ENCODE measurements at places on chromosomes 5 and 9. TPM values are rescaled to one million over a fixed set of nuclear protein-coding genes. Genes with fewer than 3 reads are reported as not detected.

FAM169A gene
- 2.0 TPM for total RNA-seq

PCDHAC2 gene
- 2.8 TPM for total RNA-seq

DBH gene
- not detected for total RNA-seq

CDKN2A gene
- total RNA-seq, result not detected

POLR3G gene
- 2.3 TPM for total RNA-seq

RNF183 gene
- total RNA-seq, result 0.23 TPM

COL23A1 gene
- 1.2 TPM for total RNA-seq

PROB1 gene
- not detected for total RNA-seq

PCDHB2 gene
- not detected for total RNA-seq

C9orf152 gene
- not detected for total RNA-seq

CCL21 gene
- total RNA-seq, result not detected

C5orf46 gene
- total RNA-seq, result not detected

HK3 gene
- total RNA-seq, result not detected

USP20 gene
- total RNA-seq, result 26.4 TPM

TAF11L5 gene
- total RNA-seq, result not detected

WNK2 gene
- not detected for total RNA-seq

CD72 gene
- total RNA-seq, result 0.12 TPM

NTRK2 gene
- total RNA-seq, result 0.54 TPM

FNIP1 gene
- total RNA-seq, result 16.0 TPM

ADAMTS19 gene
- not detected for total RNA-seq

LHX2 gene
- 4.0 TPM for total RNA-seq

CBY3 gene
- not detected for total RNA-seq

GABRG2 gene
- not detected for total RNA-seq

FBXO10 gene
- total RNA-seq, result 3.3 TPM

DOCK2 gene
- 12.5 TPM for total RNA-seq

CCL27 gene
- not detected for total RNA-seq

WDR38 gene
- not detected for total RNA-seq

NOXA1 gene
- total RNA-seq, result 5.1 TPM

FOXD4 gene
- not detected for total RNA-seq

BNC2 gene
- total RNA-seq, result 0.12 TPM

TSSK1B gene
- total RNA-seq, result not detected

ZDHHC12 gene
- 57.7 TPM for total RNA-seq

ROR2 gene
- 8.4 TPM for total RNA-seq

HRH2 gene
- total RNA-seq, result 1.0 TPM

FAF2 gene
- 31.4 TPM for total RNA-seq

C5orf34 gene
- 12.3 TPM for total RNA-seq

CCNJL gene
- total RNA-seq, result 5.1 TPM

GABRA1 gene
- not detected for total RNA-seq

ANGPTL2 gene
- total RNA-seq, result 1.0 TPM

HAVCR2 gene
- not detected for total RNA-seq

FOXD4L6 gene
- not detected for total RNA-seq

PCDHGA3 gene
- not detected for total RNA-seq

CDX1 gene
- total RNA-seq, result not detected

FGF10 gene
- total RNA-seq, result not detected

MARCOL gene
- total RNA-seq, result not detected

LPAR1 gene
- total RNA-seq, result 28.2 TPM

GPR150 gene
- total RNA-seq, result not detected

MCIDAS gene
- 5.6 TPM for total RNA-seq

RASEF gene
- 7.0 TPM for total RNA-seq

ZFP62 gene
- 6.7 TPM for total RNA-seq

AHRR gene
- total RNA-seq, result 0.09 TPM

SH3TC2 gene
- total RNA-seq, result 5.1 TPM

RAB3C gene
- not detected for total RNA-seq

FAM200C gene
- 8.3 TPM for total RNA-seq

TMEM174 gene
- total RNA-seq, result not detected

ISL1 gene
- 1.6 TPM for total RNA-seq

SCGB3A2 gene
- not detected for total RNA-seq

UGT3A1 gene
- total RNA-seq, result not detected

FOXD4L3 gene
- total RNA-seq, result not detected

All from Caki2 (cell line).